ENCODE measurements at places on chromosomes 16 and 17. TPM values are rescaled to one million over a fixed set of nuclear protein-coding genes. Genes with fewer than 3 reads are reported as not detected.

Gene AIPL1
- total RNA-seq, result not detected

Gene ALOX12B
- not detected for total RNA-seq

Gene MYADML2
- not detected for total RNA-seq

Gene BFAR
- total RNA-seq, result 61.4 TPM

Gene BICDL2
- not detected for total RNA-seq

Gene ST6GALNAC2
- 1.2 TPM for total RNA-seq

Gene ZNF423
- total RNA-seq, result not detected

Gene C17orf75
- total RNA-seq, result 12.8 TPM

Gene CSH2
- not detected for total RNA-seq

Gene C16orf46
- total RNA-seq, result 0.58 TPM

Gene OSGIN1
- total RNA-seq, result 5.8 TPM

Gene ITGB4
- 5.5 TPM for total RNA-seq

Data from LHCN-M2 (cell line).